ENCODE measurements at places on chromosomes 2 and 18. TPM values are rescaled to one million over a fixed set of nuclear protein-coding genes. Genes with fewer than 3 reads are reported as not detected.

DNA sequence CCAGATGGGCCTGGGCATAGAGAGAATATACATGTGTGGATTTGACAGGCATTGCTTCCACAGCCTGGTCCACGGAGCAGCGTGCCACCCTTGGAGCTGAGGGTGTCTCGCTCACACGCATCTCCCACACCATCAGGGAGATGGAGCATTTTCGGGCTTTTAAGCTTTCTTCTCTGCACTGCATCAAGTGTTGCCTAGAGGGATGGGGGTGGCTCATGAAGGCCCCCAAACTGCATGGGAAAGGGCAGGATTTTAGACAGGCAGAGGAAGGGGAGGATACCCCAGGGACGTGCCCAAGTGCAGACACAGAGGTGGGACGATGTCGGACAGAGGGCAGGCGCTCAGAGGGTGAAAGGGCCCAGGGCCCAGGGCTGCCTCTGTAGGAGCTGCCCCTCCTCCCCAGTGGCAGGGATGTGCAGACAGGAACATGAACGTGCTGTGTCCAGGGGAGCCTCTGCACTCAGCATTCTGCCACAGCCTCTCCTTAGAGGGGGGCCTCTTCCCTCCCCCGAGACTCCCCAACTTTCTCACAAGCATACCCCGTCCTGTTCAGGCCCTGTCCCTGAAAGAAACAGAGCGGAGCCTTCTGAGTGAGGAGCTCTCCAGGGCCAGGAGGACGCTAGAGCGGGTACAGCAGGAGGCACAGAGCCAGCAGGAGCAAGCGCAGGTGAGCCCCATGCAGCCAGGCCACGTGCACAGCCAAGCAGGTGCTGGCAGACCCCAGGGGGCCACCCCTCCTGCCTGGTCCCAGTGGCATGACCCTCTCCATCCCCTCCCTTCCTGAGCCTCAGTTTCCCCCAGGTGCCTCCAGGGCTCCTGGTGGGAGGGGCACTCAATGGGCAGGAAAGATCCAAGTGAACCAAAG lies 42.9 kb upstream of the SNED1 start:
- DNase-seq = no peak

DNA sequence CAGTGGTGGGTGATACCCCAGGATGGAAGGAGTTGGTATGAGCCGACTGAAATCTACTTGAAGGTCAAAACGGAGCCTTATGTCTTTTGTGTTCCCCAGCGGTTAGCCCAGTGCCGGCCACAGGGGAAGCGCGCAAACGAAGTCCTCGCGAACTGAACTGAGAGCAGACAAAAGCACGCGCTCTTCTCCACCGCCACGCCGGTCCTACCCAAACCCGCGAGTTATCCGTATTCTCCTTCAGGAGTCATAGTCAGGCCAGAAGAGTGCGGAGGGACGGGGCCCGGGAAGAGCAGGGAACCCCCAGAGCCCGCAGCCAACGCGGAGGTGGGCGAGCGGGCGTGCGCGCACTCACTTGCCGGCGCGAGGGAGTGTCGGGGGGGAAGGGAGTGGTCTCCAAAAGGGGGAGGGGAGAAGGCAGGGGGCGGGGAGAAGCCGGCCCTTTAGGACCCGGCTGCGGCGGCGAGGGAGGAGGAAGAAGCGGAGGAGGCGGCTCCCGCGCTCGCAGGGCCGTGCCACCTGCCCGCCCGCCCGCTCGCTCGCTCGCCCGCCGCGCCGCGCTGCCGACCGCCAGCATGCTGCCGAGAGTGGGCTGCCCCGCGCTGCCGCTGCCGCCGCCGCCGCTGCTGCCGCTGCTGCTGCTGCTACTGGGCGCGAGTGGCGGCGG lies at the start of gene IGFBP2:
Gene IGFBP2 (plus strand): TSS at position 469 of the 664 bp plus-strand sequence. CDS start 104 bp downstream, at position 573.
- no peak for DNase-seq

GRCh38 chr2:85390941-85391669 lies 19.1 kb downstream of the CAPG start:
- DNase-seq = no peak

DNA sequence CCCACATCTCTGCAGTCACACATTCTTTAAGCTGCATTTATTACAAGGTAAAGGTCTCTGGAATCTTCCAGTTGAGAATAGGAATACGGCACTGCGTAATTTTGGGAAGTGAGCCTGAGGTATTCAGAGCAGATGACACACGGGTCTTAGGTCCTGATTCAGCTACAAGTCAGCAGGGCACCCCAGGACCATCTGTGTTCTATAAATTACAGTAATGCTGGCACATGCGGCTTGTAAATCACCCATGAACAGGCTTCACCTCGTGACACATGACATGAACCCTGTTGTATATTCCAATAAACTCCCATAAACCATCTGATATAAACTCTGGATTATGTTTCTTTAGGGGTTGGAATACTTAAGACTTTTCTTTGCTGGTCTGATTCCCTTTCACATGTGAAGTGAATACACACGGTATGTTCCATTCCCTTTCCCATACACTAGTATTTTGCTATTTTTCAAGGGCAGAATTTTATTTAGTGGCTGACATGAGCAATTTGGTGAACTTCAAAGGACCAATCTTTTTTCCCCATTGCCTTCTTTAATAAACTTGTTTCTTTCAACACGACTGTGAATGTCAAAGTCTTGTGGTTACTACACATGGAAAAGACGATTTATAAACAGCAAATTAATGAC lies 298.6 kb downstream of the MEIS1 start:
- DNase-seq = peak; percentile 44

DNA sequence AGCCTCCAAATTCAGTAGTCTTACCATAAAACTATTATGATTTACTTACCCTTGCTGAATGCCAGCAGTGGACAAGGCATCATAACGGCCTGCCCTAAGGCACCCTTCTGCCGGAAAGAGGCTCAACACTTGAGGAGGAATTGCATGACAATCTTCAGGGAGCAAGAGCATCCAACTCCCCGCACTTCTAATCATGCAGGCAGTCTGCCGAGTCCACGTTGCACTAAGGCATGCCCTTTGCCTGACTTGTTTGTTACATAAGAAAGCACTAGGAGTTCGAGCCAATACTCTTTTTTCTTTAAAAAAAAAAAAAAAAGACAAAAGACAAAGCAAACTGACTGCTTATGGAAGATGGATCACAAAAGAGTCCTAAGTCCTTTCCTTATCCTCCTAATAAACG lies 17.9 kb upstream of the SPTBN1 start:
- no peak for DNase-seq

GRCh38 chr2:45261746-45262145 lies 252.5 kb upstream of the SIX2 start:
- no peak for DNase-seq

CYS1 gene
- polyA plus RNA-seq = 94.3 TPM

Measured in right renal pelvis (tissue), 4 donors.